ENCODE measurements at places on chromosomes 5 and 9. TPM values are rescaled to one million over a fixed set of nuclear protein-coding genes. Genes with fewer than 3 reads are reported as not detected.

GRCh38 chr9:92728831-92729734 is 35.5 kb downstream of the BICD2 start:
- no peak overlapping the region for H3K27ac ChIP-seq
- H3K4me1 ChIP-seq = peaks cover 45% of the 10 kb centered on the region
- peaks cover 28% of the 10 kb centered on the region for H3K36me3 ChIP-seq
- no peak overlapping the region for H3K4me3 ChIP-seq

- H3K27me3 ChIP-seq = no peaks in the 10 kb centered on the region
- H3K4me1 ChIP-seq = peaks cover 24% of the 10 kb centered on the region
- no peak overlapping the region for H3K4me3 ChIP-seq
- no peak overlapping the region for H3K27ac ChIP-seq
- no peak for DNase-seq
- H3K36me3 ChIP-seq = no peaks in the 10 kb centered on the region
Observed at GRCh38 chr5:119338326-119338946, 17.4 kb upstream of the TNFAIP8 start.

The TICAM2 gene
- total RNA-seq = 1.5 TPM

GRCh38 chr5:9279774-9280173 is 266.1 kb downstream of the SEMA5A start:
- H3K27ac ChIP-seq = no peak overlapping the region
- H3K27me3 ChIP-seq = no peaks in the 10 kb centered on the region
- no peak for DNase-seq
- H3K36me3 ChIP-seq = no peaks in the 10 kb centered on the region
- H3K4me1 ChIP-seq = no peaks in the 10 kb centered on the region

DNA sequence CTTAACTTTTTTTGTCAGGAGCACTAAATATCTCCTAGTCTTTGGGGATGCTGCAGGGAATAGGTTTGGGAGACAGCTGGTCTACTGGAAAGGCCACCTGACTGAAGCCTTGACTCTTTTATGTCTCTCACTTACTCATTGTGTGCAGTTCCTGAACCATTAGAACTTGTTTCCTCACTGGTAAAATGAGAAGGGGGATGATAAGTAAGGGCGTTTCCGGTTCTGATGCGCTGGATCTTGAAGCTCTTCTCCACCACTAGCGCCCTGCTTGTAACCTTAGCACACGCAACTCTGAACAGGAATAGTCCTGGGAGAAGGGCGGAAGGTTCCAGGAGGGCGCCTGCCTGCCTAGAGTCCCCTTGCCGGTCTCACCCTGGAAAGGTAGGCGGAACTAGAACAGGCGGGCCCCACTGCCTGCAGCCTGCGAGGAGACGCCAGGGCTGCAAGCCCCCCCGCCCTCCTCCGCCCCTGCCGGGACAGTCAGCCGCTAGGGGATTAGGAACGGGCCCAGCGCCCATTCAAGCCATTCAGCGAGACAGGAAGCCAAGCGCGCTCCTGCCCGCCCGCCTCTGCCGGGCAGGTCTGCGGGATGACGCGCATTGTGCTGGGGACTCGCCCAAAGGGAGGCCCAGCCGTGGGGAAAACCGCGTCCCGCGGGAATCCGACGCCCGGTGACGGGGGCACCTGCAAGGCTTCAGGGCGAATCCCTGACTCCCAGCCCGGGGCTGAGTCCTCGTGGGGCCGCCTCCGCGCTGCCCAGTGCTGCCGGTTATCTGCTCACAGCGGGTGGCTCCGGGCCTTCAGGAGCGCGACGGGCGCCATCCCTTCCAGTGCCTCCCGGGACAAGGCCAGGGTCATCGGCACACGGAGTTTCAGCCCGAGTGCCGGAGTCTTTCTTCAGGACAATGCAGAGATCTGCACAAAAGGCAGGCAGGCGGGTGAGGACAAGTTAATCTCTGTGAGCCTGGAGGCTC is 44.0 kb upstream of the XPA start:
- H3K36me3 ChIP-seq = no peaks in the 10 kb centered on the region
- H3K4me1 ChIP-seq = peaks cover 10% of the 10 kb centered on the region
- H3K27ac ChIP-seq = no peak overlapping the region
- peak; percentile 59 for DNase-seq
- H3K27me3 ChIP-seq = peaks cover 3% of the 10 kb centered on the region
- H3K4me3 ChIP-seq = peak overlapping the region; percentile 41

The PRR7 gene
- 3.4 TPM for total RNA-seq

- no peak overlapping the region for H3K27ac ChIP-seq
- H3K4me3 ChIP-seq = no peak overlapping the region
- no peaks in the 10 kb centered on the region for H3K36me3 ChIP-seq
- H3K4me1 ChIP-seq = no peaks in the 10 kb centered on the region
- DNase-seq = no peak
Observed at GRCh38 chr9:133088146-133088750, 26.5 kb downstream of the CEL start.
